ENCODE measurements at places on chromosomes 13 and 19.

- no peak for DNase-seq
These were observed 22.1 kb downstream of the SPART start for GRCh38 chr13:36323951-36324566.

- DNase-seq: no peak
These were observed 597.3 kb downstream of the DCT start for GRCh38 chr13:93882086-93882651.

DNA sequence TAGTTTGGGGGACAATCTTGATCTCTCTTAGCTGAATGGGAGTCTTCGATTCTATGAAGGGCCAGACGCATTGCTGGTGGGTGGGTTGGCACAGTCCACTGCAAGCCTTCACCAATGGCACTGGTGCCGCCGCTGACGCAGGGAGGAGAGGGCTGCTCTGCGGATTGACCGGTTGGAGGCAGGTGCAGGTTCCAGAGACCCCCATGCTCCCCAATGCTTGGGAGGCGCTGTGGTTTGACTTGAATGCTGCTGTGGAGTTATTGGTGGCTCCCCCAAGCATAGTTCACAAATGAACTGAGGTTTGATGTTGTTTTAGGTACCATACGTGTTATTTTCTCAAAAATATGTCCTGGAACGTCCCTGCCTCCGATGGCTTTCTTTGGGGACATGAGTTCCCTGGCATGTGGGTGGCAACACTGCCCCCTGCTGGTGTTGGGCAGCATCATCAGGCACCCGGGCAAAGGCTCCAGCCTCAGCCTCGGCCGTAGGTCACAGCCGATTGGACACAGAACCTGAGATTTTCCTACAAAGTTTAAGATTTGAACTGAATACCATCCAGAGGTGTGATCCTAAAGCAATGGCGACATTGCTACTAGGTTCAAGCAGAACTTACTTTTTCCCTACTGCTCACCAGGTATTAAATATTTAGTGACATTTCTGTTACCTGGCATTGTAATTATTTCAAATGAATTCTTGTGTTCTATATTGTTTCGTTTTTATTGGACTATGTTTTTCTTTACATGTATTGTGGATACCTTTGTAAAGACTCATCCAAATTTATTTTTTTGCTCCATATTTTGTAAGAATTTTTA is 95.5 kb downstream of the ANKRD10 start:
- peak; percentile 79 for DNase-seq

- no peak for DNase-seq
These were observed 30.2 kb upstream of the SLC15A1 start for GRCh38 chr13:98782654-98783053.

DNA sequence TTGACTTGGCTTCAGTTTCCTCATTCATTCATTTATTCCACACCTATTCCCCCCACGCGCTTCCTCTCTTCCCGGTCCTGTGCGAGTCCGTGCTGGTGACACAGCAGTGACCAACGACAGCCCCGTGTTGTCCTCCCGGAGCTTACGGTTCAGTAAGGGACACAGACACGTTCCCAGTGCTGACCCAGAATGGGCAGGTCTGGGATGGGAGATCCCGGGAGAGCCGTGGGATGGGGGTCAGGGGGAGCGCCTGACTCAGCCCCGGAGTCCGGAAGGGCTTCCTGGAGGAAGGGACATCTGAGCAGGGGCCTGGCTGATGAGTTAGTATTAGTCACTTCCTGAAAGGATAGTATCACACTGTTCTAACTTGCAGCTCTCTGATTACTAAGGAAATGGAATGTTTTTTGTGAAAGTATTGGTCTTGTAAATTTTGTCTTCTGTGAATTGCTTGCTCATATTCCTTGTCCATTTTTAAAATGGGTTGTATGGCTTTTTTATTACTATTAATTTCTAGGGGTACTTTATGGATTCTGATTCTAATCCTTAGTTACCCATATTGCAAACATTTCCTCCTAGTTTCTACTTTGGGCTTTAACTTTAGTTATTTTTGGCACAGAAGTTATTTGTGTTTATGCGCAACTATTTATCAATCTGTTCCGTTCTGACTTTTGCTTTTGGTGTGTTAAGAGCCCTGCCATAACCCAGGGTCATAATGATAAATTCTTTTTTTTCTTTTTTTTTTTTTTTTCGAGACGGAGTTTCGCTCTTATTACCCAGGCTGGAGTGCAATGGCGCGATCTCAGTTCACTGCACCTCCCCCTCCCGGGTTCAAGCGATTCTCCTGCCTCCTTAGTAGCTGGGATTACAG is 708 bp upstream of the ERCC1 start:
- peak; percentile 4 for DNase-seq

GRCh38 chr19:22052644-22053013 is 345 bp downstream of the ZNF257 start:
- no peak for DNase-seq

DNA sequence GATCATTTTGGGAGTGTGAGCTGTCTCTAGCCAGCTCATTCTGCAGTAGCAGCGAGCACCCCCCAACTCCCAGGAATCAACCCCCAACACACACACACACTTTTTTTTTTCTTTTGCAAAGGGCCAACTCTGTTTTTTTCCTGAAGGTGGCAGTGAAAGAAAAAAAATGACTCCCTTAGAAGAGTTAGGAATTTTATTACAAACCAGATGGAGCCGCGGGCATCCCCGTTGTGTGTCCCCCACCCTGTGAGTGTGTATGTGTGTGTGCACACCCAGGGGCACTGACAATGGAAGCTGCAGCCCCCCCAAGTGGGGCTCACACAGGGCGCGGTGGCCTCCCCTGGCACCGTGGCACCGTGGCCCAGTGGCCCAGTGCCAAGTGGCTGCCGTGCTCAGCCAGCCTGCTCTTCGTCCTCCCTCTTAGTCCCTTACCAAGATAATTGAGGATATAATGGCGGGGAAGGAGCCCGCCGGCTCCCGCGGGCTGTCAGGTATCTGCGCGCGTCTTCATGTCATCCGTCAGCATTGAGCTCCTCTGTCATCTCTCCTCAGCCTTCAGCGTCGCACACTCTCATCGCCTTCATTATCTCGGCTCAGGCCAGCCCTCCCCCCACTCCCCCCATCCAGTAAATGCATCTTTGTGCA is 314.1 kb downstream of the ZNF536 start:
- DNase-seq: no peak

GRCh38 chr13:23845105-23845725 is 44.0 kb downstream of the MIPEP start:
- no peak for DNase-seq

- DNase-seq: no peak
These were observed 2.2 kb upstream of the CEACAM6 start for GRCh38 chr19:41753159-41753558.

DNA sequence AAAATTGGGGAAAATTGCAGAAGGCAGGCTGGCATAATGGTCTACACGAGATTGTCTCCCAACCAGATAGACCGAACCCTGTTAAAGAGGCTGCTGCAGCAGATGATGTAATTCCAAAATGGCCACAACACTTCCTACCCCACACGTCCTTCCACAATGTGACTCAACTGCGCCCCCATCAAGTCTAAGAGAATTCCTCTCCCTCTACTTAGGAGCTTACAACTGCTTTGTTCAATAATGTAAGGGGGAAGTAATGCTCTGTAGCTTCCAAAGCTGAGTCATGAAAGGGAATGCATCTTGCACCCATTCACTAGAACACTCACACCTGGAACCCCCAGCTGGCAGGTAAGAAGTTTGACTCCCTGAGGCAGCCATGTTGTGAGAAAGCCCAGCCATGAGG is 117.8 kb upstream of the IRS2 start:
- no peak for DNase-seq

DNA sequence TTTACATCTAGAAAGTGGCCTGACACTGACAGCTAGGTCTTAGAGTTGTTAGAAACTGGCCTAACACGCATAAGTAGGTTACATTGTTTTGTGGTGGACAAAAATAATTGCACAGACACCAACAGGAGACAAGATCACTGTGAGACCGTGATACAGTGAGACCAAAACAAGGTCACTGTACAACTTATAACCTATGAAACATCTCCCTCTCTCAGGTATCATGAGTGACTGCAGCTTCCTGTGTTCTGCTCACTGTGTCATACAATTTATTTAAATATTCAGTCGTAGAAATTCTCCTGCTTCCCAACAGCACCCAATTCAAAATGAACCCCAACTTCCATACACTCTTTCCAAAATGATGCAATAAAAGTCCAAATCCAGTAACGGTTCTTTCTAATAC is 2165.2 kb downstream of the PCDH9 start:
- no peak for DNase-seq

GRCh38 chr19:47402504-47402903 is 16.8 kb downstream of the MEIS3 start:
- DNase-seq: no peak

- DNase-seq: no peak
These were observed 5.4 kb upstream of the GAS6 start for GRCh38 chr13:113869263-113869662.

Measured in NCI-H1092 treated with DMSO at 0.1 percent for 48 hours (cell line).